ENCODE measurements at places on chromosomes 16 and 17.

- DNase-seq: no peak
Measured at GRCh38 chr17:43877451-43878155, 29.7 kb downstream of the MPP2 start.

GRCh38 chr17:45310380-45311324, 6.2 kb downstream of the MAP3K14 start:
- DNase-seq: no peak

- DNase-seq: no peak
Measured at GRCh38 chr16:1208239-1208830, 16.7 kb downstream of the TPSG1 start.

- peak; percentile 98 for DNase-seq
Measured at GRCh38 chr16:56610017-56610608, 1.7 kb downstream of the MT2A start.

DNA sequence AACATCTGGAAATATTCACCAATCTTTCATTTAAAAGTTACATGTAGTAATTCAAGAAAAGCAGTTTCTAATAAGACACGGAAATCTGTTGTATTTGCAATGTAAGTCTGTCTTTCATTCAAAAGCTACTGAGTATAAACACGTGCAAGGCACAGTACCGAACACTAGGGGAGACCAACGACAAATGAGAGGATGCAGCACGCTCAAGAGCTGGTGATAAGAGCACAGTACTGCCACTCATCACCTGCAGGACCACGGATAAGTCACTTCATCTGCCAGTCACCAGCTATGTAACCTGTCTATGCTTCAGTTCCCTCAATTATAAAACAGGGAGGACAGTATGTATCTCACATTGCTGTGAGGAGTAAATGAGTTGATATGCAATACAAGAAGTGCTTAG, 67.1 kb downstream of the CLEC18A start:
- DNase-seq: peak; percentile 30

GRCh38 chr16:31148281-31148728, 1.6 kb downstream of the PRSS36 start:
- DNase-seq: no peak

DNA sequence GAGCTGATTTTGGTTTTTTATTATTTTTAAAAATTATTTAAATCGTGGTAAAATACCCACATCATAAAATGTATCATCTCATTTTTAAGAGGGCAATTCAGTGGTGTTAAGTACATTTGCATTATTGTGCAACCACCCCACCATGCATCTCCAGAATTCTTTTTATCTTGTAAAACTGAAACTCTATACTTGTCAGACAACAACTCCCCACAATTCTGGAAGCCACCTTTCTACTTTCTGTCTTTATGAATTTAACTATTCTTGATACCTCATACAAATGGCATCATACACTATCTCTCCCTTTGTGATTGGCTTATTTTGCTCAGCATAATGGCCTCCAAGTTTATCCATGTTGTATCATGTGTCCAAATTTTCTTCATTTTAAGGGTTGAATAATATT, 97.9 kb downstream of the HS3ST3B1 start:
- DNase-seq: no peak

DNA sequence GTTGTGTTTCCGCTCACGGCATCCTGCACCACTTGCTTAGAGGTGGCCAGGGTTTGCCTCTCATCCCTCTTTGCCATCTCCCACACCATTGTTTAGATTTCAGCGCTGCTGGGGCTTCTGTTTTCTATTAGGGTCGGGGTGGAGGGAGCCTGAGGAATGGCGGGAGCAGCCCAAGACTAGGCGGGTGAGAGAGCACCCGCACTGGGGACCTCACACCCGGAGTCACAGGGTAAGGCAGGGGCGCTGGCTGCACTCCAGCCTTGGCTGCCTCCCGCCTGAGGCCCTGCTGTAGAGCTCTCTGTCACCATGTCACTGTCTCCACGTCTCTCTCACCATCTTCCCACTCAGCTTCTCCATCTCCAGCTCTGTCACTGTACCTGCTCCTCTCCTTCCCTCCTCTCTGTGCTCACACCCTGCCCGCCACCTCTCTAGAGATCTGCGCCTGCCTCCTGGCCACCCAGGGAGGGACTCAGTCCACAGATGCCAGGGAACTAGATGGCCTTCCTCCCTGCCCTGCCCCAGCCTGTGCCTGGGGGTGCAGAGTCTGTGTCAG, 32.8 kb upstream of the ABCC3 start:
- DNase-seq: no peak

DNA sequence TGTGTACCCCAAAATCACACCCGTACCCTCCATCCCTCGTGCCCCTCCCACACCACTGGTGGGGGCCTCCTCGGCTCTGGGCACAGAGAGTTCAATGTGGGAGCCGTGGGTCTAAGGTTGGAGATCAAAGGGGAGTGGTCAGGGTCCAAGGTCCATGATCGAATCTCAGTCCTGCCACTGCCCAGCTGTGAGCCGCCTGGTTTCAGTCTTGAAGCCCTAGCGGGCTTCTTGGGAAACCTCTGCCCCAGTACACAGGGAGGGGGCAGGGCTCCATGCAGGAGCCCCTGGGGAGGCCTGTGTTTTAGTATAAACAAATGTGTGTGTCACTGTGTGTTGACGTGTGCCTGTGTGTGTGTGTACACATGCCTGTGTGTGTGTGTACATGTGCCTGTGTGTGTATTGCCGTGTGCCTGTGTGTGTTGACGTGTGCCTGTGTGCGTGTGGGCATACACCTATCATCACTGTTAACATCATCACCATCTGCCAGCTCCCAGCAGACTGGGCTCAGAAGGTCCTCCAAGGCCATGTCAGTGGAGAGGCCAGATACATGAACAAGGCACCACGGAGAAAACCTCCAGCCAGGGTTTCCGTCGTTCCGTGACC, 26.5 kb upstream of the ZNF469 start:
- peak; percentile 29 for DNase-seq

GRCh38 chr17:35447499-35447898, 1.1 kb downstream of the SLFN13 start:
- DNase-seq: no peak

- peak; percentile 31 for DNase-seq
Measured at GRCh38 chr17:71251276-71251675, 869.5 kb upstream of the SOX9 start.

GRCh38 chr17:8005357-8005756, 2.9 kb downstream of the GUCY2D start:
- DNase-seq: peak; percentile 49

- no peak for DNase-seq
Measured at GRCh38 chr17:31722251-31723056, 136.6 kb downstream of the COPRS start.

DNA sequence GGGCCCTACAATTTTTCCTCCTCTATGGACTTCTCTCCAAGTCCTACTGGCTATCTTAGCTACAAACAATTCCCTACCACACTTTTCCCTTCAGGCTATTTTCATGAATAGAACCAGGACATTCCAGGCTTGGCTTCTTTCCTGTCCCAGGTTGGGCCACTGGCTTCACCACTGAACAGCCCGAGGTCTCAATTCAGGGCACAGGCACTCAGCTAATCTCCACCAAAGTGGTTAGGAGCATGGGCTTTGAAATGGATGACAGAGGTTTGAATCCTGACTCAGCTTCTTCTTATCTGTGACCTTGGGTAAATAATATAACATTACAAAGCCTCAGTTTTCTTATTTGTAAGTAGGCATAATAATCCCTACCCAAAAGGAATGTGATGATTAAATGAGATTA, 50.9 kb upstream of the ZNF629 start:
- DNase-seq: no peak

DNA sequence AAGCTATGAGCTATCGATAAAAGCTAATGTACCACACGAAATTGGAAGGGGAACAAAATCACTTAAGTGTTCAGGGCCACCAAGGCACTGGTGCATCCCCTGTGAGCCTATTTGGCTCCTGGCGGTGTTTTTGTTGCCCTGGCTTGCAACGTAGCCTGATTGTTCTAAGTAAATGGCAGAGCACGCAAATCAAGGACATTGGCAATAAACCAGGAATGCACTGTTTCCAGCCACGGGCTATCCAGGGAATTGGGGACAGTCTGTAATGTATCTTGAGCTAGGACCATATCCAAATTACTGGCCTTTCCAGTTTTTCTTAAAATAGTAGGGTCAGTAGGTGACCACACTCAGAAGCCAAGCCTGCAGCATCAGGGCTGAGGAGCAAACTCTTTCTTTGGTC, 734.0 kb downstream of the MAF start:
- DNase-seq: no peak

GRCh38 chr17:8162233-8162996, at the start of gene VAMP2:
Gene VAMP2 (minus strand): TSS chr17:8162948. CDS start chr17:8162879, 69 bp downstream.
- DNase-seq: peak; percentile 50

GRCh38 chr16:4696172-4696904, 3.0 kb downstream of the NUDT16L1 start:
- DNase-seq: peak; percentile 37

DNA sequence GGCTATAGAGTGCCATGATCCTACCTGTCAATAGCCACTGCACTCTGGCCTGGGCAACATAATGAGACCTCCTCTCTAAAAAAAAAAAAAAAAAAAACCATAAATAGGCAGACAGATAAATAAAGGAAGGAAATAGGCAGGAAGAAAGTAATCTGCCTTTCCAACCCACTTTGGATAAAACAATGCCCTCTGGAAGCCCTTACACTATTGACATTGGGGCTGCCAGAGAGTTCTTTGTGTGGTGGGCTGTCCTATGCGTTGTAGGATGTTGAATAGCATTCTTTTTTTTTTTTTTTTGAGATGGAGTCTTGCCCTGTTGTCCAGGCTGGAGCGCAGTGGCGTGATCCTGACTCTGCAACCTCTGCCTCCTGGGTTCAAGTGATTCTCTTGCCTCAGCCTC, 7.2 kb upstream of the RFWD3 start:
- DNase-seq: no peak

GRCh38 chr16:24191876-24192402, 64.2 kb upstream of the CACNG3 start:
- DNase-seq: no peak

DNA sequence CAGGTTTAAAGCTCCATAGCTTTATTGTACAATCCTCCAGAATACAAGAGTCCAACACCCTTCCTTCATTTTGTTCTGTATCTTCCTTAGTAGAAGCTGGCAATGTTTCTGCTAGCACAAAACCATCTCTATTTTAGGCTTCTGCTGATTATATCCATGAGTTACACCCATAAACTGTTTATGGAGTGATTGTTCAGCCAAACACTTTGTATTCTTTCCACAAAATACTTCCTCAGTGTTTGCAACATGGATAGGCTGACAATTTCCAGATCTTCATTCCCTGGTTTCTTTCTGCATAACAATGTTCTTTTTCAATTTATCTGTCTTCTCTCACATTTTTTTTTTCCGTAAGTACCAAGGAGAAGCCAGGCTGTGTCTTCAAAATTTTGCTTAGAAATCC, 839.9 kb upstream of the CDH8 start:
- DNase-seq: no peak
